ENCODE measurements at places on chromosomes 12 and 14.

DNA sequence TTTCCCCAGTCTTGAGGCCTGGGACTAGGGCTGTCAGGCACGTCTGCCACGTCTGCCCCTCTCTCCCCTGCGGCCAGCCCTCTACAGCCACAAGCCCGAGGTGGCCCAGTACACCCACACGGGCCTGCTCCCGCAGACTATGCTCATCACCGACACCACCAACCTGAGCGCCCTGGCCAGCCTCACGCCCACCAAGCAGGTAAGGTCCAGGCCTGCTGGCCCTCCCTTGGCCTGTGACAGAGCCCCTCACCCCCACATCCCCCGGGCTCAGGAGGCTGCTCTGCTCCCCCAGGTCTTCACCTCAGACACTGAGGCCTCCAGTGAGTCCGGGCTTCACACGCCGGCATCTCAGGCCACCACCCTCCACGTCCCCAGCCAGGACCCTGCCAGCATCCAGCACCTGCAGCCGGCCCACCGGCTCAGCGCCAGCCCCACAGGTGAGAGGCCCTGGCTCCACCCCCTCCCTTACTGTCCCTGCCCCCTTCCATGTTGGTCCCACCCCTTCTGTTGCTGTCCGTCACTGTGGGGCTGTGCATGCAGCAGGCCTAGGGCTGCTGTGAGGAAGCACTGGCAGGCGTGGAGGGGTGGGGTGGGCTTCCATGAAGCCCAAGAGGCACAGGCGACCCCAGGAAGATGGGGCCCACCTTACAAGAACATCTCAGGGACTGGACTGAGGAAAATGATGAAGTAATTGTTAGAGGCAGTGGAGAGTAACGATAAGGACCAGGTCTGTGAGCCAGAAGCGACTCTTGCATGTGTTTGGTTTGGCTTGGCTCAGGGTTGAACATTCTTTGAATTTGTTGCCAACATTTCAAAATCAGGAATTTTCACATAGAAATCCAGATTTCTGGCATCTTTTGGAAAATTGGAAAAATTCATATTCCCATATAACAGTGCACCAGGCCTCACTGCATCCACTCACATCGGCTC is 16.8 kb downstream of the C12orf43 start:
- DNase-seq: no peak

GRCh38 chr14:26190646-26191045 is 407.2 kb downstream of the NOVA1 start:
- DNase-seq: no peak

DNA sequence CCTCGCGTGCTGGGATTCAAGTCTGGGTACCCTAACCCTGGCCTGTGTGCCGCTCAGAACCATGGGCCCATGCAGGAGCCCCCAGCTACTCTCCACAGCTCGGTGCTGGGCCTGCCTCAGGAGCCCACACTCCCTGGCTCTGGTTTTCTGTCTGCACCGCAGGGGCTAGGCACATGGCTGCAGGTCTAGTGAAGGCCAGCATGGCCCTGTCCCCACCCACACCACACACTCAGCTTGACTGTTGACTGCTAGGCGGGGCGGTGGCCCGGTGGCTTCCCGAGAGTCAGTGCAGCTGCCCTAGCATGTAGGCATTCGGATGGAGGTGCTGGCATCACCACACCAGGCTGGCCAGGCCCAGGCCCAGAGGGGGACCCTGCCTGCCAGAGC is 7.9 kb downstream of the INF2 start:
- DNase-seq: no peak

GRCh38 chr12:93015871-93016751 is 87.0 kb upstream of the EEA1 start:
- DNase-seq: no peak

DNA sequence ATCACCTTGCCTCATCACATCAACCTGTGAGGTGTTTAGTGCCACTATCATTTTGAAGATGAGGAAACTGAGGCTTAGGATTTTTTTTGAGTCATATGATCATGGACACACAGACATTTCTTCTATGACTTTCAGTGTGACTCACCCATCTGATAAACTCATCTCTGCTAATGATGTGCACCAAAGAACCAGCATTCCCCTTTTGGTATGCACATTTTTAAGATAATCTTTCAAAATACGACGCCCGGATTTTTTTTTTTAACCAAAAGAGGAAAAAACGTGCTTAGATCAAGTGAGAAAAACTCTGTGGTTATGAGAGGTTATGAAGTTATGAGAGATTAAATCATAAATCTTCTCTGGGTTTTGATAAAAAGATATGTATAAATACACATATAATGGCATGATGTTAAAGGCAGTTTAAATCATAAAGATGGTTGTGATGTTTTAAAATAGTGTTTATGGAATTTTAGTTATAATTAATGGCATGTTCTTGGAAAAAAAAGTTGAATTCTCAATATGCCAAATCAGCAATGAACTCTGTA is 948.1 kb downstream of the TMTC2 start:
- DNase-seq: no peak

- no peak for DNase-seq
These were observed 389.6 kb upstream of the DDHD1 start for GRCh38 chr14:53542732-53543131.

DNA sequence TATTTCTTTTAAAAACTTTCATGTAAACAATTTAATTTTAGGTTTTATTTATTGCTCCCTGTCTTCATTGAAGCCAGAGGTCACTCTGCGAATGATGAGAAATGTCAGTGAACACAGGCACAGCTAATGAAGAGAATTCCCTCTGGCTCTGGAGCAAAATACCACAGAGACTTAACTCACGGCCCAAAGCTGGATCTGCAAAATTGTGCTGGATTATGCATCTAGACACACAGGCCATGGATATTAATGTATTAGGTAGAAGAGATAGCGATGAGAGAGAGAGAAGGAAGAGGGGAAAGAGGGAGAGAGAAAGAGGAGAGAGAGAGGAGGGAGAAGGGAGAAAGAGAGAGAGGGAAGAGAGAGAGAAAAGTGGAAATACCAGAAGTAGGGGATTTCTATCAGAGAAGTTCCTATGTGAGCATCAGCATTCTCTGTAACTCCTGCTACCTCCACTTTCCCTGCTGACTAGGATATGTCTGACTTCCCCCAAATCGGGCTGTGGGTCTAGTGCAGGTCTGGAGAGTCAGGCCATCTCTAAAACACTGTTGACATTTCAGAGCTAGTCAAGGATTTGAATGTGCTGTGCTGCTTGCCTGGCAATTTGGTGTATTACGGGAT is 3.7 kb downstream of the ARHGDIB start:
- no peak for DNase-seq

GRCh38 chr14:57464008-57464730 is 29.5 kb downstream of the CCDC198 start:
- no peak for DNase-seq

DNA sequence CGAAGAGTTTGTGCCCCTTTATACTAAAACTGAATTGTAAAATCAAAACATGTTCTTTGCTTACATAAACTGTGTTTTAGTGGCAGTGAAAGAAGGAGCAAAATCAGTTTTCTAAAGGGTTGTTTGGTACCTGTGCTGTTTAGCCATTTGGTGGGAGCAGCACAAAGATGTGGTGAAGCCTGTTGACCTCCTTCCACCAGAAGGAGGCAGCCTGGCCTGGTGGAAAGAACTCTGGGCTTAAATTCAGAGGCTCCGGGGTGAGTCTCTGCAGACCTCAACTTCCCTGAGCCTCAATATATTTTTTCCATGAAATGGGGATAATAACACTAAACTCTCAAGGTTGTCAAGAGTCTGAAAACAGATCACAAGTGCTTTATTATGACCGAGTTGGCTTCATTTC is 502.5 kb downstream of the VRK1 start:
- DNase-seq: no peak

Data from stimulated activated CD8-positive, alpha-beta memory T cell treated with anti-CD3 and anti-CD28 coated beads, Interleukin-15, amount 100 ng/mL, for 4 hours (primary cell).